ENCODE measurements at places on chromosomes 7 and 10. TPM values are rescaled to one million over a fixed set of nuclear protein-coding genes. Genes with fewer than 3 reads are reported as not detected.

DDC gene
- not detected for total RNA-seq

IFIT5 gene
- total RNA-seq: 20.0 TPM

FGFR2 gene
- under 0.01 TPM for total RNA-seq

FOXI2 gene
- total RNA-seq: not detected

OR6V1 gene
- total RNA-seq: not detected

WEE2 gene
- not detected for total RNA-seq

EPO gene
- total RNA-seq: not detected

TLX1 gene
- not detected for total RNA-seq

OR2A42 gene
- not detected for total RNA-seq

Measured in bronchial smooth muscle cell (primary cell).